ENCODE measurements at places on chromosomes 2 and 18. TPM values are rescaled to one million over a fixed set of nuclear protein-coding genes. Genes with fewer than 3 reads are reported as not detected.

The DYSF gene
- 19.8 TPM for total RNA-seq

DNA sequence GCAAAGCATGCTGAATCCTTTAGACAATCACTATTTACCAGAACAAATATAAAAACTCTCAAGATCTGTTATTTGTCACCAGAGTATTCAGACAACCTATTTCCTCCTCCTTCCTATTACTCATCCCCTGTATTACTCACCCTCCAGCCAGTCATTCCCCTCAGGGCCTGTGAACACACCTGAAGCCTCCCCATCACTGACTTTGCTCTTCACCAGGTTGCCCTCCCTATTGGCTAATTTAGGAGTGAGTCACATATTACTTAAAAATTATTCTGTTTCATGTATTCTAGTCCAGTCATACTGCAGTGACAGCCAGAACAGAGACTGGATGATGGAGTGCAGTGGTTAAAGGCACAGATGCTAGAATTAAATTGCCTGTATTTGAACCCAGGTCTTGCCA is 3.7 kb upstream of the ATG16L1 start:
- DNase-seq = no peak

The DYNC2LI1 gene
- 41.5 TPM for total RNA-seq

DNA sequence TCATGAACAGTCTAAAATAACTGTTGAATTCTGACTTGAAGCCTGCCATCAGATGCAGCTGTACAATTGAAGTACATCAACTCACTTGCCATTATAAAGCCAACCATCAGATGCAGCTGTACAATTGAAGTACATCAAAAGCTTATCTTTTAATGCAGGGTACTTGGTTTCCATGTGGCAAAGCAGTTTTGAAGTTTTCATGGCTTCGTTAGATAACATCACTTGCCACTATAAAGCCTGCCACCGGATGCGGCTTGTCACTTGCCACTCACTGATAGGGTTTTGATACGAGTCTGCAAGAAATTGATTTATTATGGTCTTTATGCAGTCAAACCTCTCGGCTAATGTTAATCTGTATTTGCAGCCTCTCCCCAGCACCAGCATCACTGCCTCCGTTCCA is 1605.8 kb downstream of the SUCLG1 start:
- no peak for DNase-seq

- peak; percentile 59 for DNase-seq
Measured at GRCh38 chr18:22983175-22983574, 50.0 kb downstream of the RBBP8 start.

DNA sequence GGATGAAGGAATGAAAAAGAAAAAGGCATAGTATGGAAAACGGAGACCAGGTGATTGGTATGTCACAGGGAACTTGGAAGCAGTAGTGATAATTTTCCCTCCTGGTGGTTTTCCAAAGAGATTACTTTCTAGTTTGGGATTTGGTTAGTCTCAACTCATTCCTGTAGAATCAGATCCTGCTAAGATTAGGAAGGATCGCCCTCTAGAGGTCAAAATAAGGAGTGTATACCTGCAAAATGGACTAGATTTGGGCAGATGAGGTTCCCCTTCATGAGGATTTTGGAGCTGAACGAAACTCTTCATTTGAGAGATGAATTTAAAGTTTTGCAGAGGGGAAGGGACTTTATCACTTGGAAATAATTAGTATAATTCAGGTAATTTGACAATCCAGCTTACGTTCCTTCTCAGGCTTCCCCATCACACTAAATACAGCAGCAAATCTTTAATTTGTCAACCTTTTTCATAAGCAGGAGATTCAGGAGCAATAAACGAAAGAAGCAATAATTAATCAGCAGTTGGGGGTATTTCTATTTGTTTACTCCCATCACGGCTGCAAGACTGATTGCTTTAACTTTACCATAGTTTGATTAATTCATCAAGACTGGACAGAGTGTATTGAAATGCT is 65.2 kb downstream of the CCDC195 start:
- DNase-seq = peak; percentile 78

The STARD6 gene
- total RNA-seq = 0.19 TPM

- no peak for DNase-seq
Measured at GRCh38 chr2:239970004-239970623, 55.0 kb downstream of the NDUFA10 start.

DNA sequence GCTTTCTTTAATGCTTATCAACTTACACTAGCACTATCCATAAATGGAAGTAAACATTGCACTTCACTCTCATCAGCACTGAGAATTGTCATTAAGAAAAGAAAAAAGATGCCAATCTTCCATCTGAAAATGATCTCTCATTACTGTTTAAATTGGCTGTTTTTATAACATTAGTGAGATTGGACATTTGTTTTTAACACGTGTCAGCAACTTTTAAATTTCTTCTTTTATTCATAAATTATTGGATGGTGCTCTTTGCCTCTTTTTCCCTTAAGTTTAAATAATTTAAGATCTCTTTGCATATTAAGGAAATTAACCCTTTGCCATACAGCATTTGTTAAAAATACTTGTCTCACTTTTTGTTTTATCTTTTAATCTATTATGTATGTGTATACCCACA is 146.5 kb upstream of the CHST9 start:
- DNase-seq = no peak

- peak; percentile 68 for DNase-seq
Measured at GRCh38 chr2:236568068-236568921, 1.3 kb upstream of the ACKR3 start.

The C2orf80 gene
- total RNA-seq = not detected

DNA sequence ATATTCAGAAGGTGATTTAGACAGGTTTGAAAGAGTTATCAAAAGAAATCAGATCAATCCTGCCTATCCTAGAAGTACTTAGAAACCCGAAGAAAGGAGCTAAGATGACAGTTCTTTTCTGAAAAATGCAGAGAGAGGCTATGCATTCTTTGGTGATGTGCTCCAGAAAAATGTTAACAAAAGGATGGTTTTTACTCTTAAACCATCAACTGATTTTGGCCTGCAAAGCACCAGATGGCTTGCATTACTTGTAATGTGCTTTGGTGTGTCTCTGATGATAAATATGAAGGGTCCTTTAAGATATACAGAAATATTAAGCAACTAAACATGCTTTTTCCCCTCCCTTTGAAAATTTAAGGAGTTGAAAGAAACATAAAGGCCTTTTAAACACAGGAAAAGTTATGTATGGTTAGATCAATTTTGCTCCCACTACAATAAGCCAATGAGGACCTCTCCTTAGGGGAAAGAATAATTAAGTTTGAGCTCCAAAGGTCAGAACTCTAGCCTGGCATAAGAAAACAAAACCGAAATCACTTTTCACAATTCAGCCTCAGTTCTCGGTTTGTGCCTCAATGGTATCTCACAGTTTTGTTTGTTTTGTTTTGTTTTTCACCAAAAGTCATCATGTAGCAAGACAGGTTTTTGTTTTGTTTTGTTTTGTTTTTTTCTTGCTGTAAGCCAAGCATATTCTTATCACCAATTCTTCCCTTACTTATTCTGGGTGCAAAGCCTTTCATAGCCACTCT is 302.4 kb upstream of the NT5C1B start:
- no peak for DNase-seq

- no peak for DNase-seq
Measured at GRCh38 chr2:167954495-167954894, 292.9 kb downstream of the STK39 start.

The HRH4 gene
- total RNA-seq = not detected

GRCh38 chr2:106646605-106647004 is 159.4 kb downstream of the CD8B2 start:
- DNase-seq = no peak

DNA sequence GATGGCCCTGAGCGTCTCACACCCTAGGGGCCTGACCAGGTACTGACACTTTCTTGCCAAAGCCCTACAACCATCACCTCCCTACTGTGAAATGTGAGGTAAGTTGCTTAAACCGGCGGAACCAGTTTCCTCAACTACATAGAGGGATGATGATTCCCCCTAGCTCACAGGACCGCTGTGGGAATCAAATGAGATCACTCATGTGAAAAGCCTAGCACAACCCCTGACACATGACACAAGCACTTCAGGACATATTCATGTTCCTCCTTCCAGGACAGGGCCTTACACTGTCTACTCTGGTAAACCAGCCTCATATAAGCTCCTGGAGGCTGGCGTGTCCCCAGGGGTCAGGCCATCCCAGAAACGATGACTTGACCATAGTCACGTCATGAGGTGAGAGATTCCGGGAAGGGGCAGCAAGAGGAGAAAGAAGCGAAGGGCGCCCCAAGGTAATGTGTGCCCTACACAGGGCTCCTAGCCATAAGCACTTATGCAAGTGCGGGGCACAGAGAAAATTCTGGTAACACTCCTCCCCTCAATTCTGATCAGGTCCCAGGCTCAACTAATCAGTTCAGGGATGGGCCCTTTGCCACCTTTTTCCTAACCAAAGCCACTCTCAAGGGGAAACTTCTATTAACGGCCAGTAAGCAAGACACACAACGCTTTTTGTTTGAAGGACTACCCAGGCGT is 49.5 kb downstream of the C2orf42 start:
- DNase-seq = peak; percentile 95

The SERPINB3 gene
- not detected for total RNA-seq

DNA sequence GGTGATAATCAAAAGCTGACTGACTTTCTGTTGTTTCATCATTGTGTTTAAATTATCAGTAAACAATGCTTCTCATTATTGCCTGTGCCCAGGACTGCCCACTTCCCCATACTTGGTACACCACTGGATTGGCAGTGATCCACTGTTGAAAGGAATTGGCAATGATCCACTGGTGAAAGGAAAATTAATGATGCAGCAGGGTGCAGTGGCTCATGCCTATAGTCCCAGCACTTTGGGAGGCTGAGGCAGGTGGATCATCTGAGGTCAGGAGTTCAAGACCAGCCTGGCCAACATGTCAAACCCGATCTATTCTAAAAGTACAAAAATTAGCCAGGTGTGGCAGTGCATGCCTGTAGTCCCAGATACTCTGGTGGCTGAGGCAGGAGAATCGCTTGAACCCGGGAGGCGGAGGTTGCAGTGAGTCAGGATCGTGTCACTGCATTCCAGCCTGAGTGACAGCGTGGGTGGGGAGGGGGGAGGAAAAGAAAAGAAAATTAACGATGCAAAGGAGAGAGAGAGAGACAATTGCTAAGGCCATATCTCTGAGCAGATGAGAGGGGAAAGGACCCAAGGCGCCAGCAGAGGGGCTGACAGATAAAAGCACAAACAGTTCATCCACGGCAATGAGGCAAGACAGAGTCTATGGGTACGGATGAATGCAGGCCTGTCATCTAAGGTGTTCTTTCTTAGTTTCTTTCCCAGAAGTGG is 10.2 kb upstream of the GTF2A1L start:
- no peak for DNase-seq

The ARHGAP25 gene
- 20.4 TPM for total RNA-seq

DNA sequence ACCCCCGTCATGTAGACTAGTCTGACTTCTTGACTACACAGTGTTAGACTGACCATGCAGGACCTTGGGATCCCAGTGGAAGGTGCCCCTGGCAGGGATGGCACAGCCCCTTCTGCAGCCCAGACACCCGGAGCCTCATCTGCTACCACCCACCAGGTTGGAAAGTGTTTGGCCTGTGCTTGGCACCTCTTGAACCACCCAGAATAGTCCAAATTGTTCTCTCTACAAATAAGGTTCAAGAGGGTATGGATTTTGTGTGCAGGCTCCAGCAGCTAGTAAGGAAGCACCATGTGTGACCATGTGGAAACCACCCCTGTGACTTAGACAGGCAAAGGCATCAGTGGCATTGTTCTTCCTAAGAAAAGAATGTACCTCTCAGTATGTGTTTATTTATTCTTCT is 18.4 kb downstream of the L3MBTL4 start:
- DNase-seq = no peak

The FOXD4L1 gene
- total RNA-seq = 0.19 TPM

DNA sequence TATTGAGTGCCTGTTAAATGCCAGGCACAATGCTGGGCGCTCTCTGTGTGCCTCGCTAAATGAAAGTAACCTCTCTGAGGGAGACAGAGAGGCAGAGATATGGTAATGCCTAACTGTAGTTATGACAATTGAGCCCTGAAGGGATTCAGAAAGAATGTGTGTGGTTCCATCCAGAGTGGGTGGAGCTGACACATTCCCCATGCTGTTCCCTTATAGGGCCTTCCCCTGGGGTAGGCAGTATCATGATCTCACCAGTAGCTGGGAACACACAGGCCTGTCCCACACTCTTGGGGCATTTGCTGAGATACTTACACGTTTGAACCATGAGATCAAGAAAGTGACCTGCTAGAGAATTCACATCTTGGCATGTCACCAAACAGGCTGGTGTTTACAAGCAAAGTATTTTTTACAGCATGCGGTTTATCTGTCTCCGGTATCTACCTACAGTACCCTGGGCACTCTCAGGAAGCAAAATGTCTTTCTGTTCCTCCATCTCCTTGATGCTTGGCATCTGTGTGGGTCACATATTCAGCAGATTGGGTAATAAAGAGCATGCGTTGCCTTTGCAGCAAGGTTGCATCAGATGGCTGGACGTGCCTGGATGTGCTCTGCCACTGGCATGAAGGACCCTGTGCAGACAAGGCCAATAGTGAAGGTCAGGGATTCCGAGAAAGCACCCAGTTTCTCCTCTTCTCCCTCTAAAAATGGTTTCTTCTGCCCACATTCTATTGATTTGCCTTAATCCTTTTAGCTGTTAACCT is 9.4 kb downstream of the CTIF start:
- DNase-seq = no peak

GRCh38 chr2:233227346-233227978 is 24.0 kb upstream of the ATG16L1 start:
- DNase-seq = no peak

DNA sequence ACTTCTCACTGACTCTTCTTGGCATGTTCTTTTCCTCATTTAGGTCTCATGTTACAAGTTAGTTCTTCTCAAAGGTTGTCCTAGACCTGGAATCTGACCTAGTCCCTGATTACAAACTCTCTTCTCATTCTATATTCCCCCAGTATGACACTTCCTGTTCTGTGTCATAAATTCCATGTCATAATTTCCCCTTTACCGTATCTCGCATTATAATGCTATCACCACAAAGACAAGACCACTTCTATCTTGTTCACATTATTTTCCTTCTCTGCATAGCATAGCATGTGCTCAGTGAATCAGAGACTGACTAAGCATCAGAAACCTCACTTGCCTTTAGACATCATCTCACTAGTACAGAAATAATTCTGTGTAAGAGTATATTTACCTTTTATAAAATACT is 63.6 kb upstream of the CAVIN2 start:
- no peak for DNase-seq

- DNase-seq = no peak
Measured at GRCh38 chr18:29154196-29154757, 977.3 kb upstream of the CDH2 start.

DNA sequence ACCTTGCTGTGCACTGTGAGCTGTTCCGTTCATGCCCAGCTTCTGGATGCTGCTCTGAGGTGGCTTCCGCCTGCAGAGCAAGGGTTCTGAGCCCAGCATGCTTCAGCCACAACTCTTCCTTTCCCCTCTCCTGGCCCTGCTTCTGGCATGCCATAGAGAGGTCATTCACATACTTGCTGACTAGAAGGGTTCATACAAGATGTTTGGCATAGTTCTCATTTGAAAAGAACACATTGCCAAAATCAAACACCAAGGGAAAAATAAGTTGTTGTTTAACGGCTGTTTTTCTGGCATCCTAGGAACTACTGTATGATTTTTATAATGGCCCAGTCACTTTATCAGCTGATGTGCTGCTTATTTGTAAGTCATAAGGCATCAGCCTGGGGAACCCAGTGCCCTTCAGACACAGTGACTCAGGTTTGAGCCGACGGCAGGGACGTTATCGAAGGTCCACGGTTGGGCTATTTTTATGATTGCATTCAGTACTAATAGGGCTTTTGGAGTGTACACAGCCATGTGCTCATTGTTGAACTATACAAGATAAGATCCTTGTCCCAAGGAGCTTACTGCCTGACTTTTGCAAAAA is 53.9 kb upstream of the CTAGE1 start:
- DNase-seq = no peak

- DNase-seq = no peak
Measured at GRCh38 chr2:23745726-23746105, 181.2 kb downstream of the ATAD2B start.

GRCh38 chr2:236628256-236628901 is 58.8 kb downstream of the ACKR3 start:
- no peak for DNase-seq
